GM23248 (cell line): ENCODE measurements at places on chromosomes 4 and X.

DNA sequence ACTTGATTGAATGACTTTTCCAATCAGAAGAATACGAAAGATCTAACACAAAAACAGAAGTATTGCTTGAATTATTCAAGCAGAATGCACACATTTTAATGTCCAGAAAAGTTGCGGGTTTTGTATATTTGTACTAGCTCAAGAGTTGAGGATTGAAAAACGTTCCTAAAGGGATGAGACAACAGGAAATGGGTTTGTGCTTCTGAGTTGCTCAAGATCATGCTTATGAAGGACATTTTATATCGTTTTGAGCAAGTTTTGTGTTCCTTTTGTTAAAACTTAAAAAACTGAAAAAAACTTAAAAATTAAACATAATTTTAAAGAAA, 353 bp upstream of the SMIM10 start:
- DNase-seq, result no peak

GRCh38 chr4:189504220-189504619, 436.5 kb upstream of the FRG1 start:
- DNase-seq, result no peak

DNA sequence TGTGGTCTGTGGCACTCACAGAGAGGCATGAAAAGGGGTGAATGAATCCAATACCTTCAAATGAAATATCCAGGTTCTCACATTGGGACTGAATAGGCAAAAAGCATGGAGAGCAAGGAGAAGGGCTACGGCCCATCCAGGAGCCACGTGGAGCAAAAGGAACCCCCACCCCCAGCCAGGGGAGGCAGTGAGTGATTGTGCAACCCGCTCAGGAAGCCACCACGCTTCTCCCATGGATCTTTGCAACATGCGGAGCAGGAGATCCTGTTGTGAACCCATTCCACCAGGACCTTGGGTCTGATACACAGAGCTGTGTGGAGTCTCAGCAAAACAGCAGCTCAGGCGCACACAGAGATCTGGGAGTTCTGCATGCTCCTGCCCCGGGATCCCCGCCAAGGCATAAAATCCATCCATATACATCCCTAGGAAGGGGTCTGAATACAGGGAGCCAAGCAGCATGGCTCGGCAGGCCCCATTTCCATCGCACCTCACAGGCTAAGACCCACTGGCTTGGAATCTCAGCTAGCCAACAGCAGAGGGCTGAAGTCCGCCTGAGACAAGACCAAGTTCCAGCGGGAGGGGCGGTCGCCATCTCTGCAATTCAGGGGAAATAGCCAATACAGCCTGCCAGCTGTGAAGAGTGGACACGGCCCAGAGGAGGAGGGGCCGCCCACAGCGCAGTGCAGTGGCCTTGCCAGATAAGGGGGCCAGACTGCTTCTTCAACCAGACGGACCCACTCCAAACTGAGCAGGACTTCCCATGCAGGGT, 80.2 kb downstream of the FGF16 start:
- DNase-seq, result no peak

GRCh38 chr4:102757681-102758080, 3.1 kb downstream of the MANBA start:
- DNase-seq, result no peak

DNA sequence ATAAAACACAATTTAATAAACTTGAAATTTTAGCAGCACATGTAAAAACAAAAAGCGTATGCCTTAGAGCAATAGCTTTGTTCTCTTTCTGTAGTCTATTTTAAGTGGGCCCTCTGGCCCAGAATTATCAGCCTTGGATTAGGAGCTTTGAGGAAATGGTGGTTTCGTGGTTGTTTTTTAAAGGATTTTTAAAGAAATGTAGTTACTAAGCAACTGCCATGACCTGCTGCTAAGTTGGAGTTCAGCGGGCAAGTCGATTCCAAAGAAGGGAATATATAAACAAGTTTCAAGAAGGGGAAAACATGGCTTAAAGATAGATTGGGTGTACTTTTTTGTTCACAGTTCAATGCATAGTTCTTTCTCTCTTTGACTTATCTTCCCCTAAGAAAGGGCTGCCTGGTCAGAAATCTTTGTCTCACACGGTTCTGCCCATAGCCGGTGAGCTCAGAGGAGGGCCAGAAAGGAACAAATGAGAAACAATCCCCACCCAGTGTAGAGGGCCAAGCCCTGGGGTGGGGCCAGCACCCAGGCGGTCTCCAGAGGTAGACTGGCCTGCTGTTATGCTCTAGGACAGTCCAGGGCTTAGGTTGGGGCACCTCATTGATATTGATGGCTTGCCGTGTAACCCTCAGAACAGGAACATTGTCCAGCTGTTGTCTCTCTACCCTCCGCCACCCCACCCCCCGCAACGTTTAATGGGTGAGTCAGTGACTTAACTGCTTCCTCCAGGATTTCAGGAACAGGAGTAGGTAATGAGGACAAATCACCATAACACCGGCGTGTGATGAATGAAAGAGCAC, 32.5 kb downstream of the DLG3 start:
- peak; percentile 56 for DNase-seq

GRCh38 chr4:185654965-185655554, 119.8 kb upstream of the PDLIM3 start:
- DNase-seq, result no peak

DNA sequence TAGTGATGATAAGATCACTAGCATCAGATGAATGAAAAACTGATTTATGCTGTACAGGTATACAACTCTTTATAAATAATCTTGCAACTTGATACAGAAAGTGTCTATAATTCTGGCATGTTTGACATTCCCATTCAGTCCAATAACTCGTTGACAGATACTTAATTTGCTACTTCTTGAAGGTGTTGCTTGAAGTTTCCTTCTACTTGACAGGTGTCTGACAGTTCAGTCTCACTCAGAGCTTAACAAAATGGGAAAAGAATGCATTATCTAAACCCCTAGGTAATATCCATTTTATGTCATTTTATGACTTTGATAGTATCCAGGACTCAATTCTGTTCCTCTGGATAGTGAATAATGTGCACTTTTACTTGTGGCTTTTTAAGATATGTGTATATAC, 508.9 kb downstream of the GRID2 start:
- DNase-seq, result no peak

GRCh38 chr4:62161446-62161845, 961.3 kb downstream of the ADGRL3 start:
- no peak for DNase-seq

- DNase-seq, result peak; percentile 16
Observed at GRCh38 chrX:64206556-64207162, 1.2 kb upstream of the AMER1 start.

- no peak for DNase-seq
Observed at GRCh38 chr4:138592796-138593195, 350.6 kb upstream of the SLC7A11 start.

DNA sequence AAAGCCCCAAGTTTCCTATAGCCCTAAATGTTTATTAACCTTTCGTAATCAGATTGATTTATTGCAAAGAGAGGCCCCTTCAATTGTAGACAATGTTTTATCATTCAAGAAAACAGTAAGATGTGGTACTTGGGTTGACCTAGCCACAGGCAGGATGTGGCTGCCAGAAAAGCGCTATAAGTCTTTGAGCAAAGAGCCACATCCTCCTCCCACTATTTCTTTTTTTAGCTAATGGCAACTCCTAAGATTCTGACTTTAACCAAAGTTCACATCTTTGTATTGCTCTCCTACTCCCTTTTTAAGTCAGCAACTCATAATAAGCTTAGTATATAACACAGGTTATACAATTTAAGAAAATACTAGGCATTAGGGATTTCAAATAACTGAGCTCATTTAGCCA, 70.7 kb upstream of the PPP3CA start:
- no peak for DNase-seq

GRCh38 chr4:172514011-172514410, 654.6 kb upstream of the GALNT7 start:
- no peak for DNase-seq

- no peak for DNase-seq
Observed at GRCh38 chr4:98686043-98686707, 27.8 kb upstream of the TSPAN5 start.

GRCh38 chr4:85515701-85516100, 40.8 kb downstream of the ARHGAP24 start:
- DNase-seq, result no peak

GRCh38 chr4:53315300-53315699, 50.6 kb downstream of the SCFD2 start:
- DNase-seq, result no peak

DNA sequence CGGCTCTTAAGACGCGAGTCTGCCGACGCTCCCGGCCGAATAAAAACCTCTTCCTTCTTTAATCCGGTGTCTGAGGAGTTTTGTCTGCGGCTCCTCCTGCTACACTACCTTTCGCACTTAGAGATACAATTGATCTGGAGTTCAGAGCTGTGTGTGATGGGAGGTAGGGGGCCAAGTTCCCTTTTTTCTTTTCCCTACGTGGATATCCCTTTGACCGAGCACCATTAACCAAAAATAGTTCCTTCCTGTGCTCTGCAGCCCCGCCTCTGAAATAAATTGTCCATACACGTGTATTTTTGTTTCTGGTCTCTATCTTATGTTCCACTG, 555 bp upstream of the PGM2 start:
- DNase-seq, result no peak

- DNase-seq, result no peak
Observed at GRCh38 chr4:182893047-182893446, 24.1 kb downstream of the DCTD start.

DNA sequence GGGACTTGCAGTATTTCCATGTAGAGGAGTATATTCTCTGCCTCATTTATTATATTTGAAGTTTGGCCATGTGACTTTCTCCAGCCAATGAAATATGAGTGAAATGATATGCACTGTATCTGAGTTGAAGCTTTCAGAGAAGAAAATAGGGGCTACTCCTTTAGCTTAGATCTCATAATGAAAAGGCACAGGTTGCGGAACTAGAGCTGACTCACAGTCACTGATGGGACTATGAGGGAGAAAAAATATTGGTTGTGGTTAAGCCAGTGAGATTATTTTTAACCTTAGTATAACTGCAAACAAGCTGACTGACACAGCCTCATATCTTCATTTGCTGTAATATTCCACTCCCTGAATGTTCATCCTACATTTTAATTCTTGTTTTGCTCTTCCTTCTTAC, 1104.3 kb downstream of the RPA4 start:
- DNase-seq, result no peak

GRCh38 chr4:1133033-1133432, 19.7 kb upstream of the RNF212 start:
- no peak for DNase-seq

- peak; percentile 0 for DNase-seq
Observed at GRCh38 chrX:76428243-76429130, 977 bp downstream of the MAGEE1 start.

- DNase-seq, result peak; percentile 38
Observed at GRCh38 chr4:37908488-37909331, 17.8 kb downstream of the TBC1D1 start.

GRCh38 chrX:2609431-2610238, 81.5 kb upstream of the CD99 start:
- DNase-seq, result peak; percentile 51

- no peak for DNase-seq
Observed at GRCh38 chrX:135393051-135393450, 28.7 kb upstream of the SMIM10L2A start.

DNA sequence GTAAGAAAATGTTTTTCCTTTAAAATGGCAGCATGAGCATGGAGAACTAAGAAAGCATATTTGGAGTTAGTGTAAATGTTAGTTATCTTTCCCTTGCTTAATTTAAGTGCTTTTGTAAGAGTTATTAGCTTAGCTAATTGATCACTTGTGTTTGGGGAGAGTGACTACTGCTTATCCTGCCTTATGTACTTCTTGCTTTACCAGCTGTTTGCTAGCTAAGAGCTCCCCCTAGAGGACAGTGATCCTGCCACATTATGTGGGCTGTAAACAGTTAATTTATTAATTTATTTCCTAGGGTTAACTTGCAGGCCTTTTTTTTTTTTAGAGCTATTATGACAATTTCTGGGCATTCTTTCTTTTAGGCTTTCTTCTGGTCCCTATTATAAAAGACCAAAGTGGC, 435.8 kb downstream of the MAGEB5 start:
- DNase-seq, result no peak

DNA sequence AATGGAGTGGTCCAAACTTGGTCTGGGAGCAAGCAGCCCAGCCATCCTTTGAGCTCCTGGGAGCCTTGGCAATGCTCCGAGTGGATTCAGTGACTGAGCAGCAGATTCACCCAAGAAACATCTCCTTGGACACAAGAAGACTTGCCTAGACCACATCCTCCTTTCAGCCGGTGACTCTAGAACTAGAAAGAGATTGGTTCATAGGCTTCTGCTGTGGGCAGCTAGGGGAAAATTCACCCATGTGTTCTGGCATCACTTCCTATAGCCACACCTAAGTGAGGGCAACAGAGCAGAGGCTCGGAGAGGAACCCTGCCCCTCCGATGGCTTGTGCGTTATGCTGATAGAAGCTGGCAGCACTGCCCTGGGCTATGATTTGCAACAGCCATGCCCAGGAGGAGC, 16.0 kb downstream of the ZNF275 start:
- no peak for DNase-seq

- peak; percentile 53 for DNase-seq
Observed at GRCh38 chrX:123899701-123900100, 39.8 kb downstream of the XIAP start.

DNA sequence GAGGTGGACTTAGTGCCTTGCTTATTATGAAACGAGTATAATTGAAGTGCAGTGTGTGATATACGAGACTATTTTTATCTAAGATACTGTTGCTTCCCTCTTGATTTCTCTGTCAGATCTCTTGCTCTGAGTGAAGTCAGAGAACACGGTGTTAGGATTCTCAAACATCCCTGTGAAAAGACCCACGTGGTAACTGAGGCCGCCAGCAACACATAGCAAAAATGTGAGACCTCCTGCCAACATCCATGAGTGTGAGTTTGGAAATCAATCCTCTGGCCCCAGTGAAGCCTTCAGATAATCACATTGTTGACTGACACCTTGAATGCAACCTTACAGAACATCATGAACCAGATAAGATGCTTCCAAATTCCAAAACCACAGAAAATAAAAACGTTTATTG, 954.4 kb downstream of the FAT4 start:
- DNase-seq, result peak; percentile 31

DNA sequence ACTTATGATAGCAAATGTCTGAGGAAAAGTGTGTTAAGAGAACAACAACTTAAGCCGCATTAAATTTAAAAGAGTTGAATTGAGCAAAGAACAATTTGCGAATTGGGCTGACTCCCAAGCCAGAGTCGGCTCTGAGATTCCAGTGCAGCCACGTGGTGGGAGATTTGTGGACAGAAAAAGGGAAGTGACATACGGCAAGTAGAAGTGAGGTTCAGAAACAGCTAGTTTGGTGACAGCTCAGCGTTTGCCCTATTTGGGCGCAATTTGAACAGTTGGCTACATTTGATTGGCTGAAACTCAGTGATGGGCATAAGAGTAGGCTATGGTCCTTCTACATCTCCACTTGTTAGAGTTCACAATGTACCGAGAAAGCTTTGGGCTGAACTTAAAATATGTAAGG, 124.0 kb downstream of the PRKX start:
- DNase-seq, result no peak

DNA sequence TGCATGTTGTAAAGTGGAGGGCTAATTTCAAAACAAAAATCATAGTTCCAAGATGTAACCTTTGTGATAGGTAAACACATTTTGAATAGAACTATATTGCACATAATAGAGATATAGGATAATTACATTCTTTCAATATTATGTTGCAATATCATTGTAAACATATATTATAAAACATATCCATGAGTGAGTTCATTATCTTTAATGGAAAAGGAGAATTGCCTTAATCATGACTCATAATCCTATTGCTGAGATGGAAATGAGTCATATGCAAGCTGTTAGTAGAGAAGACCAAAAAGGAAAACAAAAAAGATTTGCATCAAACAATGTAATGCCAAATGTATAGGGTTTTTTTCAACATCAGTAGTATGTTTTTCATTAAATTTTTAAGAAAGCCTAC, 73.7 kb upstream of the WDR44 start:
- peak; percentile 48 for DNase-seq

GRCh38 chr4:173508386-173509035, 21.5 kb downstream of the HAND2 start:
- peak; percentile 50 for DNase-seq
